ENCODE measurements at places on chromosomes 1 and 21. TPM values are rescaled to one million over a fixed set of nuclear protein-coding genes. Genes with fewer than 3 reads are reported as not detected.

DNA sequence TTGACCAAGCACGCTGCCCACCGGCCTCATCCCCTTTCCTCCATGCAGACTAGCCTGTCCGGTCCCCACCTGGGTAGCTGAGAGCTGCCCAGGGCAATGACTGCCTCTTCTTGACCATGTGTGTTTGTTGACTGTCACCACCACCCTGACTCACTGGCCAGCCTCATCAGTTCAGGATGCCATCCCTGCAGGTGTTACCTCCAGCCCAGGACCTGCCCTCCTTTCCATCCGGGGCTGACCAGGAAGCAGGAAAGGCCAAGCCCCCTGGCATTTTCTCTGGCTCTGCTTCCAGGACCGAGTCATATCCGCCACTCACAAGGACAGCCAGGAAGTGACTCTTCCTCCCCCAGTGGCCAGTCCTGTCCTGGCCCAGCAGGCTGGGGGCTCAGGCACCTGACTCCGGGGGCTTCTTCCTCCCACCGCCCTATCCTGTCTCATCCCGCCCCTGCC lies 17.1 kb downstream of the EPHA2 start:
- DNase-seq: no peak

GRCh38 chr1:181676269-181676668 lies 193.0 kb downstream of the CACNA1E start:
- DNase-seq: peak; percentile 49

GRCh38 chr1:50278961-50279360 lies 144.3 kb downstream of the DMRTA2 start:
- DNase-seq: no peak

DNA sequence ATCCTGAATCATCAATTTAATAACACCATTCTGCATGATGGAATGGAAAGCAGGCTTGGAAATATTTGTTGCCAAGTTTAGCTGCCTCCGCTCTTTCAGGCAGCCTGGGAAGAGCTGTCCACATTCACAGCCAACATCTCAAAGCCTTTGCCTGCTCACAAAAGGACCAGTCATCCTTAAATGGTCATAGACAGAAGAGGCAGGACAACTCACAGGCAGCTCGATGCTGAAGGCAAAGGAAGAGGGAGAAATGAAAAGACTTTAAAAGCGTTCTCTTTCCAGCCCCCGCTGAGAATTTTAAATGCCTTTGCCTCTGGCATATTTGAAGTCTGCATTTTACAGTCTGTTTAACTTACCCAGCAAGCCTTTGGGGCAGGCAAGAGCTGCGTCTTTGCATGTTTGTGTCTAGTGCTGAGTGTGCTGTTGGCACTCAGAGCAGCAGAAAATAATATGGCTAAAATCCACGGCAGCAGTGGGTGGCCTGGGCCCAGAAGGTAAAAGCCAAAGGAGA lies 68.9 kb downstream of the NMNAT2 start:
- DNase-seq: no peak

GRCh38 chr1:24142546-24143534 lies at the start of gene IL22RA1:
Gene IL22RA1 (minus strand): TSS chr1:24143140. CDS start chr1:24143082, 58 bp downstream.
- DNase-seq: peak; percentile 84

The MRPL39 gene
- 10.1 TPM for total RNA-seq

- DNase-seq: no peak
Observed at GRCh38 chr1:224804220-224804619, 125.3 kb upstream of the DNAH14 start.

DNA sequence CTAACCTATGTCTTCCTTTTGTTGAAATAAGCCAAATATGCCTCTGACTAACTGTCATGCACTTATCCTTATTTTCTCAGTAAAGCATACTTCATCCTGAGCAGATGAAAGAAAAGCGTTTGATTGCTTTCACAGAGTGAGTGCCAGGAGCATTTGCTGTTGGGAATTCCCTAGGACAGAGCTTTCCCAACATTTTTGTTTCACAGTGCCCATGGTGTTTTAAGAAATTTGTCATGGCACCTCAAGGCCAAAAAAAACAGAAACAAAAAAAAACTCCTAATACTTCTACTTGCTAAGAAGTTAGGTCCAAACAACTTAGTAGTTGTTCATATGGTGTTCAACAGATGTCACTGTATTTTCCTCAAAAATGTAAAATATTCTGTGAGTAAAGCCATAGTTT lies 120.8 kb upstream of the BMP8A start:
- DNase-seq: no peak

DNA sequence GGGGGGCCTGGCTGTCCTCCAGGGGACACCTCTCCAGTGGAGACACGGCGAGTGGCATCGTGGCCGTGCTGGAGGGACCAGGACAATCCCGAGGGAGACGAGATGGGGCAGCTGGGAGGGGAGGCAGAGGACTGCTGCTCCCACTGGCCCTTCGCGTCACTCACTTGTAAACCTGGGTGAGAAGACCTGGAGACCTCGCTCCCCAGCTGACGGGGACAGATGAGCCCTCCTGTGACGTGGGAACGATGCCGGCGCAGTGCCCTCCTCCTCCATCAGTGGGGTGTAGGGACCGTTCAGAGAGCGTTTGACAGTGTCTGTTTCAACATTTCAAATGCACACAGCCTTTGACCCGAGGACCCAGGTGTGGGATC lies 4.6 kb downstream of the SPATC1L start:
- DNase-seq: no peak

GRCh38 chr21:36727866-36728265 lies 29.0 kb downstream of the SIM2 start:
- no peak for DNase-seq

- no peak for DNase-seq
Observed at GRCh38 chr1:5830771-5831599, 161.2 kb downstream of the NPHP4 start.

- no peak for DNase-seq
Observed at GRCh38 chr1:113530021-113530420, 139.7 kb downstream of the MAGI3 start.

The WDR64 gene
- not detected for total RNA-seq

The PGD gene
- 67.5 TPM for total RNA-seq

The IGSF5 gene
- total RNA-seq: not detected

The SERINC2 gene
- total RNA-seq: 189 TPM

The CYP4A22 gene
- not detected for total RNA-seq

DNA sequence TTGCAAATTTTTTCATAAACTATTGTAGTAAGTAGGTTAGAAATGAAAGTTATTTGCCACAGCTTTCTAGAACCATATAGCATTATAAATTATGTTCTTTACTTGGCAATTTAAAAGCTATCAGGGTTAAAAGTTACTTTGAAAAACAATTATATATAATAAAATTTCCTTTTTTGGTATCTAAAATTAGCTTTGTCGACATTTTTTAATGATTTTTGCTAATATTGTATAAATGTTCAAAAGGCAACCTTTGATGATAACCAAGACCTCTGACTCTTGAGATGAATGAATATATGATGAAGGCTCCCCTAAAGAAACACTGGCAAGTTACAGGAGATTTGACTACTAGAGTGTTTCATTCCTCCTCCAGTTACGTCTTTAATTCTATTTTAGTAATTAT lies 121.2 kb downstream of the CDC42BPA start:
- no peak for DNase-seq

The GPR61 gene
- total RNA-seq: not detected

GRCh38 chr1:200724064-200724463 lies 14.6 kb upstream of the CAMSAP2 start:
- no peak for DNase-seq

DNA sequence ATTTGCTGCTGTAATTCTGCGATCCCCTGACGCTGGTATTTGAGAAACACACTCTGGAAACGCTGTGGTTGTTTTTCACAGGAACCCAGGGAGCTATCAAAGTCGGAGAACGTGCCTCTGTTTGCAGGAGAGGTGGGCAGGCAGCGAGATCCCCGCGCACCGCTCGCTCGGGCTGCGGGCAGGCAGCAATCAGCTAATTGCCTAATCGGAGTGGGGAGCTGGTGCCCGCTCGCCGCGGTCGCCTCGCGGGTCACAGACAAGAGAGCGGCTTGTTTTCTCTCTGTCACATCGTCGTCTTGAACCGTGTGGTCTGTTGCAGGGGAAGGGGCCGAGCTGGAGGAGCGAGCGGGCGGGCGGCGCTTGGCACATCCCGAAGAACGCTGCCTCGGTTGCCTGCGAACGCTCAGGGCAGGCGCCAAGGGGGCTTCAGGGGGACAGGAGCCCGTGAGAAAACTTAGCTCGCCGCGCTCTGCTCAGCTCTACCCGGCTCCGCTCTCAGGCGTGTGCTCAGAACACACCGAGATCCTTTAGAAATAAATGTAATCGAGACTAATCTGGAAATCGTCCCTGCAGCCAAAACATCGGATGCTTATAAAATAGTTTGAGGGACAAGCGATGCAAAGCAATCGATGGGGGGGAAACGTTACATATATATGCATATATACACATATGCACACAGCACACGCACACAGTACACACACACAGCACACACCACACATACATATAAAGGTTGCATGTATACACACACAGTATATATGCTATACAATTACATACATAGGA lies 93.6 kb upstream of the SMYD2 start:
- DNase-seq: no peak

The ASCL5 gene
- not detected for total RNA-seq

GRCh38 chr1:227913764-227914721 lies 33.7 kb downstream of the WNT9A start:
- no peak for DNase-seq

The CTSK gene
- total RNA-seq: 23.3 TPM

The SPRR2A gene
- not detected for total RNA-seq

DNA sequence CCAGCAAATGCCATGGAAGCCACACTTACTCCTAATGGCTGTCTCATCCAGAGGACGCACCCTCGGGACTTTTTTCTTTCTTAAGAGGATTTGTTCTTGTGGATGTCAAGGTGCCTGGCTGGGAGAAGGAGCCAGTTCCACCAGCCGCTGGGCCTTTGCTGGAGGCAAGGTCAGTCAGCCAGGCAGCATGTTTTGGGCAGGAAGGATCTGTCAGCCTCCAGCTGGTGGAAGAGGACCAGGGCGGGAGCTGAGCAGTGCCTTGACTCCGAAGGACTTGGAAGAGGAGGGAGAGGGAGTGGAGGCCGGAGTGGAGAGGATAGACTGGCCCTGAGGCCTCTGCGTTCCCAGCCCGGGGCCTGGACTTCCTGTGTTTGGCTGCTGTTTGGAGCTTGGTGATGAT lies 5.7 kb downstream of the IGSF5 start:
- DNase-seq: no peak

DNA sequence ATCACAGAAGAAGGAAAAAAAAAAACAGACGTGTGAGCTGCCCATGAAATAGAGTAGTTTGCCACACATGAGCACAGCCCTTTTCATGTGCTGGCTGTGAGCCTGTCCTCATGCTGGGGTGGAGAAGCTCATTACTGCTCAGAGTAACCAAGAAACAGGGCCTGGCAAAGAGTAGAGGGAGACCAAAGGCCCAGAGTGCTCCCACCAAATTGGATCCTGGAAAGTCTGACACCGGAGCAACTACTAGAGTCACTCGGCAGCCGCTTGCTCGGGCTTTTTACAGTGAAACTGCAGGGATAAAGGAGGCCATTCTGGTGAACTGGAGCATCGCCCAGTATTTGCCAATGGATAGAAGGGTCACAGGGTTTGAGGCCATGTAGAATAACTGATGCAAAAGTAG lies 64.4 kb upstream of the BARHL2 start:
- no peak for DNase-seq

DNA sequence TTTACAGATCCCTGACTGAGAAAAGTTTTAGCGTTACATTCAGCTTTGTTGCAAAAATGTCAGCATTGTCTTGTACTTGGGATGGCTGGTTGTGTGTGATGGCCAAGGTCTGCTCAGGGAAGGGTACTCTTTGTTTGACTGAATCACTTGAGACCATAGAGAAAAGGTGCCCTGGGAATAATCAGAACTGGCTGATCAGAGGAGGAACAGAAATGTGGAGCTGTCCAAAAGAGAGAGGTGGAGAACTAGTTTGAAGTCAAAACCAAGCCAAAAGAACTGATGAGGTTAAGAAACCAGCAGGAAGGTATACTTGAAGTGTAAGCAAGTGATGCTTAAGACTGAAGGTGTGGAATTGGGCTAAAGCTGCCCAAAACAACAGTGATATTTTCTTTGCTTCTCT lies 107.6 kb upstream of the LYPLAL1 start:
- DNase-seq: no peak

DNA sequence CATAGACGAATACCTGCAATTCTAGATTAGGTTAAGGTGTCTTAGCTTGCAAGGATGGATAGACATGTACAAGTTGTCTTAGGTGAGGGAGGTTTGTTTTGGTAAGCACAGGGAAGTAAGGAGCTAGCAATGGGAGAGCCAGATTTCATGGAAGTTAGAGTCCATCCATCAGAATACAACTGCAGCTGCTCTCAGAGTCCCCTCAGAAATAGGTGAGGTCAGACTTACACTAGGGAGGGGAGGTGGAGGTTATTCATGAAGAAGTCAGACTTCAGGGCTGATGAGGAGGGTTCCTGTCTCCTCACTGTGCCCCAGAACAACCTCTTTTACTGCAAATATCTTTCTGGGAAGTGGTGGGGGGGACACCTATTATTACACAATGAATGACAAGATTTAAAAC lies 85.3 kb downstream of the KCTD3 start:
- no peak for DNase-seq

The CALML6 gene
- not detected for total RNA-seq

GRCh38 chr1:36321119-36321951 lies 2.1 kb downstream of the EVA1B start:
- DNase-seq: peak; percentile 68

The FOXO6 gene
- total RNA-seq: not detected

- peak; percentile 44 for DNase-seq
Observed at GRCh38 chr1:44239961-44240371, 26.7 kb downstream of the DMAP1 start.

DNA sequence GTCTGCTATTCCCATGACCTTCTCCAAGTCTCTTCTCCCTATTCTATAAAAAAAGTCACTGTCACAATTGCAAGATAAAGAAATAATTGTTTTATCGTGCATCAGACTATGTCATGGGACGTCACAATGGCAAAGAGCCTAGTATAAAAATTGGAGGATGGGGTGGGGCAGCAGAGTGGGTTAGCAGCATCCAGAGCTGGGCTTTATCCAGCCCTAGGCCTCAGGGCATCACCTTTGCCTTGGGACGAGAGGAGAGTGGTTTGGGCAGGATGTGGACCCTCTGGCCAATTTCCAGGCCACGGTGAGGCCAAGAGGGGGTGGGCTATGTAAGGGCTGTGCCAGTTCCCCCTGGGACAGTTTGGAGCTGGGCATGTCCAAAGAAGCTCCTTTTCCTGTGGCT lies 25.7 kb downstream of the WNT4 start:
- no peak for DNase-seq
